CD4-positive, alpha-beta T cell (primary cell): ENCODE measurements at places on chromosomes 1 and 21. TPM values are rescaled to one million over a fixed set of nuclear protein-coding genes. Genes with fewer than 3 reads are reported as not detected.

Gene C1orf167
- not detected for total RNA-seq

DNA sequence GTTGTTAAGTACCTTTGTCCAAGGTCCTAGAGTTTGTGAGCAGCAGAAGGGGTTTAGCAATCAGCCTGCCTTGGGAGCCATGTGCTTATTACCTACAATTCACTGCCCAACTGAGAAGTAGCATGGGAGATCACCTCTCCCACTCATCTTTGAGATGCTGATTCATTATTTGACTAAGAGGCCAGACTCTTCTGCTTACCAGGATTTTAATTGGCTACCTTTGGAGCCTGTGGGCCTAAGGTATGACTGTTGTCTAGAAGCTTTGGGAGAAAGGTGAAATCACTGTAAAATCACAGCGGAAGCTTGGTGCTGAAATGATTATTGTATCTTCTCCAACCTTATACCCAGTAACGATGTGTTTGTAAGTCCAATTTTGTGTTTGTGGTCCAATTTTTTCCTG is 213.4 kb downstream of the ST6GALNAC3 start:
- no peak for DNase-seq

GRCh38 chr1:86285796-86286195 is 110.3 kb downstream of the ODF2L start:
- no peak for DNase-seq

GRCh38 chr1:83112248-83112885 is 886.6 kb downstream of the TTLL7 start:
- DNase-seq, result no peak

- no peak for DNase-seq
These were observed 2.0 kb downstream of the AK5 start for GRCh38 chr1:77283701-77284425.

DNA sequence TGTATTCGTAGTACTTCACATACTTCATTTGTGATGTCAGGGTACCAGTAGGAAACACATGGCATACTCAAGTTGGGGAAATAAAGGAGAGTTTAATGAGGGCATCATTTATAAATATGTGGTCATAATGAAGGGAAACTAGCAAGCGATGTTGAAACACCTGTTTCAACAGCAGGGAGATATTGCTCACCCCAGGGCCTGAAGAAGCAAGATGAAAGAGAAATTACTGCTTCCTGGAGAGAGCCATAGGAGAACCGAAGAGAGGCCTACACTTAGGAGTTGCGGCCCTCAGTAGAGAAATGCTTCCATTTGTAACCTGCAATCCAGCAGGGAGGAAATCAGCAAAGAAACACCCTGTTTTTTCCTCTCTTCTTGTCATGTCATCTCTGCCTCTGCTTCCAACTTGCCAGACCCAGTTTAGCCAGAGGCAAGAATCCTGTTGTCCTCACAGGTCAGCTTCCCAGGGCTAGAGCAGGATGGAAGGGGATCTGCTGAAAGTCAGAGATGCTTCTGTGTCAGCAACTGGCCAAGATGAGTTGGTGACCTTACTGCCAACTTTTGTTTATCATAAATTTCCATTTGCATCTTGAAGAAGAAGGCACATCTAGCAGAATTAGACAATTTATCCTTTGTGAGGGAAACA is 67.6 kb upstream of the TSPAN2 start:
- DNase-seq, result no peak

GRCh38 chr1:6743189-6744101 is 41.8 kb upstream of the CAMTA1 start:
- no peak for DNase-seq
